Adrenal gland (tissue), 19 donors: ENCODE measurements at places on chromosomes 2 and 18. TPM values are rescaled to one million over a fixed set of nuclear protein-coding genes. Genes with fewer than 3 reads are reported as not detected.

Gene DAW1
- polyA plus RNA-seq = not detected

DNA sequence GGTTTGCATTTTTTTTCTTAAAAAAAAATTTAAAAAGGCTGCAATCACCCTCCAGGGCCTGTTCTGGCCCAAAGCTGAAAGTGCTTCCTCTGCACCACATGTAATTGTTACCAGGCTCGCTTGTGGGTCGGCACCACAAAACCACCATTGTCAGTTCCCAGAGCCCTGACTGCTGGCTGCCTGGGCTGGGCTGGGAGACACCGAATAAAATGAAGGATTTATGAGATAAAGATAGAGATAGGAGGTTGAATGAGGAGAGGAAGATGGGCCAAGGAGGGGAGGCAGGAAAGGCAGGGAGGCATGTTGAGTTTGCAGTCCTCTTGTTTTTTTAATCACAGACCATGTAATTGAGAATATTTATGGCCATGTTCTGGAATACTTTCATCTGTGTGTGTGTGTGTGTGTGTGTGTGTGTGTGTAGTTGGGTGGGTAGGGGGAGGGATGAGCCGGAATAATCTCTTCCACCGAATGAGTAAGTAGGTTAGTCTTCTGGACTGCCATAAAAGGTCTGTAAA lies 14.7 kb downstream of the NRP2 start:
- H3K36me3 ChIP-seq = peaks cover 9% of the 10 kb centered on the region
- no peaks in the 10 kb centered on the region for H3K27me3 ChIP-seq
- no peak overlapping the region for H3K4me3 ChIP-seq
- peak overlapping the region; percentile 96 for H3K27ac ChIP-seq
- H3K4me1 ChIP-seq = peaks cover 59% of the 10 kb centered on the region

GRCh38 chr2:147150241-147150635 lies 694.6 kb upstream of the ACVR2A start:
- no peaks in the 10 kb centered on the region for H3K27me3 ChIP-seq
- DNase-seq = no peak
- no peak overlapping the region for H3K27ac ChIP-seq
- H3K36me3 ChIP-seq = no peaks in the 10 kb centered on the region
- no peak overlapping the region for H3K4me3 ChIP-seq
- H3K4me1 ChIP-seq = no peaks in the 10 kb centered on the region

DNA sequence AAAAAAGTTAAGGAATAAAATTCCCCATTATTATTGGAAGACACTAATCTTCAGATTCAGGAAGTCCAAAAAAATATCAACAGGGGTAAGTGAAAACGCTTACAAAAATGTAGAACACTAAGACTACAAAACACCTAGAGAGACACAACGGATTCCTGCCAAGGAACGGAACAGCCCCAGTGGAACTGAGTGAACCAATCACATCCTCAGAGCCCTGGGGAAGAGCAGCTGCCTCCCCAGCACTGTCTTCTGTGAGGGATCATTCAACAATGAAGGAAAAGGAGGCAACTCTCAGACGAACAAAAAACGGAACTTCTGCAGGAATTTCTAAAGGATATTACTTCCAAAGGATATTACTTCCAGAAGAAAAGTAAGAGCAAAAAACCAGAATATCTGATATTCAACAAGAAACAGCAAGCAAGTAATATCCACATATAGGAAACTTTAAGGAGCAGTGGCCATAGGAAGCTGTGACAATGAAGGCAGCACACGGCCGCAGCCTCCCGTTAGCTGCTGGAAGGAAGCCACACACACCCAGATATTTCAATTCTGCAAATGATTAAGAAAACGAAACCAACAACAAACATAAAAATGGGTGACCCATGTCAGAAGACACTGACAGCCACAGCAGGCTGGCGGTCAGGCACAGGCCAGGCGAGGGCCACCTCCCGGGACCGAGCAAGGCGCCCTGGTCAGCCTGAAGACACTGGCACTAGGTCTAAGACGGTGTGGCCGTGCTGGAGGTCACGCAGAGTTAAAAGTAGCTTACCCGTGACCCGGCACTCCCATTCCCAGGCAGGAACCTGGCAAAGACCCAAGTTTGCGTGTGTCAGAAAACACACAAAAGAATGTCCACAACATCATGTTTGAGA lies 81.8 kb downstream of the HDAC4 start:
- DNase-seq = peak; percentile 80
- H3K27me3 ChIP-seq = no peaks in the 10 kb centered on the region
- H3K27ac ChIP-seq = peak overlapping the region; percentile 88
- H3K4me3 ChIP-seq = peak overlapping the region; percentile 43

DNA sequence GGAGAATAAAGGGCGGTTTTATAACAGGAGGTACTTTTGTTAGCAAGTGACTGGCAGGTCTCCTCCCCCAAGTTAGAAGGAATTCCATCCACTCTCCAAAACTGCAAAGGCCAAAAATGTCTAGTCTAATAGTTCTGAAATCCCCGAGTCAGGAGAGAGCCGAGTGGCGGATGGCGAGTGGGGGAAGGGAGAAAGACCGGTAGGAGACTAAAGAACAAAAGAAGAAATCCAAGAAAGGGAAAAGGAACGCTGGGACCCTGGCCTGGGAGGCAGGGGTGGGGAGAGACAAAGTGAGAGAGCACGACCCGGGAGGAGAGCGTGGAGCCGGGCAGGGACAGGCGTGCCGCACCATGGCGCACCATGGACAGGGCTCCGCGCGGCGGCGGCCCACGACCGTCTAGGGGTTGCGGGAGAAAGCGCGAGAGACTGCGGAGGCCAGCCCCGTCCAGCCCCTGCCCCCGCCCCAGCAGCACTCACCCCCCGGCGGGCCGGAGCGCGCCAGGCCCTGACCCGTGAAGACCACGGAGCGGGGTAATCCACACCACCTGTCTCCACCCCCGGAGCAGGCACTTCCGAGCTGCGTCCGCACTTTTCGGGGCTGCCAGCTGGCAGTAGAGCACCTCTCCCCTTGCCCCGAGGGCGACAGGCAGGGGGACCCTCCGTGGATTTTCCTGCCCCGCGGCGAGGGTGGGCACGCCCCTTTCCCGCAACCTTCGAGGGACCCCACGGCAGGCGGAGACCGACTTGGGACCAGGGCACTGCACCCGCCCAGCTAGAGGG lies 1.6 kb downstream of the CDH2 start:
- H3K27ac ChIP-seq = peak overlapping the region; percentile 30
- DNase-seq = peak; percentile 61
- peak overlapping the region; percentile 63 for H3K4me3 ChIP-seq
- H3K36me3 ChIP-seq = no peaks in the 10 kb centered on the region
- H3K27me3 ChIP-seq = no peaks in the 10 kb centered on the region
- H3K4me1 ChIP-seq = peaks cover 20% of the 10 kb centered on the region

- DNase-seq = no peak
- no peaks in the 10 kb centered on the region for H3K27me3 ChIP-seq
- no peaks in the 10 kb centered on the region for H3K36me3 ChIP-seq
- H3K4me1 ChIP-seq = no peaks in the 10 kb centered on the region
- no peak overlapping the region for H3K27ac ChIP-seq
Measured at GRCh38 chr18:10262566-10262965, 191.9 kb upstream of the APCDD1 start.

GRCh38 chr2:66698091-66698490 lies 263.2 kb downstream of the MEIS1 start:
- DNase-seq = no peak
- H3K27me3 ChIP-seq = no peaks in the 10 kb centered on the region
- H3K4me3 ChIP-seq = no peak overlapping the region
- H3K27ac ChIP-seq = peak overlapping the region; percentile 48

- peaks cover 1% of the 10 kb centered on the region for H3K4me1 ChIP-seq
- H3K27ac ChIP-seq = no peak overlapping the region
- H3K36me3 ChIP-seq = no peaks in the 10 kb centered on the region
- no peaks in the 10 kb centered on the region for H3K27me3 ChIP-seq
- no peak for DNase-seq
Measured at GRCh38 chr2:200352636-200353035, 46.1 kb downstream of the SPATS2L start.

DNA sequence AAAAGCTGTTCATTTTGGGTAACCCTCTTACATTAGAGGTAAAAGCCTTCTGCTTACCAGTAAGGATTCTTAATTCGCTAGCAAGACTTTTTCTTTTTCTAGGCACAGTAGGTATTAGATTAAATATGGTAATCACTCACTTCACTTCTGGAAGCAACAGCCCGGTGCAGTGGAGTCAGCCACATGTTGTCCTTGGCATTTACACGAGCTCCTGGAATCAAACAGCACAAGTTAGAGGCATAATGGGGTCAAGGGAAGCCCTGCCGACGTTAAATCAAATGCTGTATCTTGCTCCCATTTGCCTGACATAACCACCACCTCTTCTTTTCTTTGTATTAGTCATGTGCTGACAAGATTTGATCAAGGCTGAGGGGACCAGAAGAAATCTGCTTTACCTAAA lies 174.1 kb downstream of the ANKRD44 start:
- H3K4me1 ChIP-seq = peaks cover 32% of the 10 kb centered on the region
- no peaks in the 10 kb centered on the region for H3K36me3 ChIP-seq
- H3K27ac ChIP-seq = peak overlapping the region; percentile 75
- H3K27me3 ChIP-seq = no peaks in the 10 kb centered on the region

GRCh38 chr2:146031158-146031557 lies 1511.2 kb upstream of the ZEB2 start:
- no peak overlapping the region for H3K27ac ChIP-seq
- no peaks in the 10 kb centered on the region for H3K27me3 ChIP-seq
- no peak for DNase-seq

Gene CCDC150
- polyA plus RNA-seq = 1.4 TPM

- H3K27me3 ChIP-seq = no peaks in the 10 kb centered on the region
- no peak overlapping the region for H3K4me3 ChIP-seq
- DNase-seq = no peak
- no peaks in the 10 kb centered on the region for H3K36me3 ChIP-seq
- no peak overlapping the region for H3K27ac ChIP-seq
Measured at GRCh38 chr2:107738266-107738665, 88.4 kb upstream of the RGPD4 start.

- H3K27ac ChIP-seq = no peak overlapping the region
- no peak for DNase-seq
- no peak overlapping the region for H3K4me3 ChIP-seq
- H3K27me3 ChIP-seq = no peaks in the 10 kb centered on the region
- H3K4me1 ChIP-seq = peaks cover 15% of the 10 kb centered on the region
Measured at GRCh38 chr2:67393237-67393636, 3.9 kb upstream of the ETAA1 start.

GRCh38 chr2:48070415-48070814 lies 164.1 kb upstream of the FBXO11 start:
- no peak for DNase-seq
- H3K27ac ChIP-seq = no peak overlapping the region
- H3K4me1 ChIP-seq = no peaks in the 10 kb centered on the region
- no peaks in the 10 kb centered on the region for H3K27me3 ChIP-seq

DNA sequence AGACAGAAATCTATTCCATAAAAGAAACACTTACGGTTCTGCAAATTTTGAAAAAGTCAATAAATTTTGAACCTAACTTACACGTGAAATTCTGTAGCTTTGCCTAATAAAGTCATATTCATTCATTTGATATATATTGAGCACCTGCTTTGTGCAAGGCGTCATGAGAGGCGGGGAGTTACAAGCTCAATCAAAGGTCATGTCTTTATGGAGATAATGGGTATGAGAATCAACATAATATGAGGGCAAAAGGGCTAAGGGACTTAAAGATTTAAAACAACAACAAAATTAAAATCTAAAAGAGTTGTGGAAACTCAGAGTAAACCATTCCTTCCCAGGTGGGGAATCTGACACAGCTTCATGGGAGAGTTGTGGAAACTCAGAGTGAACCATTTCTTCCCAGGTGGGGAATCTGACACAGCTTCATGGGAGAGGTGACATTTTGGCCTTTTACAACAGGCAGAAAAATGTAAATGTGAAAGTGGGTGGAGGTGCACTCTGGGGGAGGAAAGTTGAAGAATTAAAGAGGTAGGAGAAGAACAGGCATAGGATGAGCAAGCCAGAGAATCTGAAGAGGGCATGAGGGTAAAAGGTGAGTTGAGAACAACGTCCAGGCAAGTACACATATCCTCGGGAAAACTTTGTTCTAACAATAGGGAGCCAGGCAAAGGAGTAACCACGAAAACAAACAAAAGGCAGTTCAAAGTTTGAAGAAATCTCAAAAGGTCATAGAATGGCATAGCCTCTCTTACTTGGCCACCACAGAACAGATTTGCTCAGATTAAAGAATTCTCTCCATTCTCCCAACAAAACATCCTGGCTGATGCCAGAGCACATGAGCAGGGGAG lies 49.5 kb upstream of the CD226 start:
- no peaks in the 10 kb centered on the region for H3K4me1 ChIP-seq
- DNase-seq = no peak
- H3K36me3 ChIP-seq = no peaks in the 10 kb centered on the region
- no peak overlapping the region for H3K4me3 ChIP-seq

DNA sequence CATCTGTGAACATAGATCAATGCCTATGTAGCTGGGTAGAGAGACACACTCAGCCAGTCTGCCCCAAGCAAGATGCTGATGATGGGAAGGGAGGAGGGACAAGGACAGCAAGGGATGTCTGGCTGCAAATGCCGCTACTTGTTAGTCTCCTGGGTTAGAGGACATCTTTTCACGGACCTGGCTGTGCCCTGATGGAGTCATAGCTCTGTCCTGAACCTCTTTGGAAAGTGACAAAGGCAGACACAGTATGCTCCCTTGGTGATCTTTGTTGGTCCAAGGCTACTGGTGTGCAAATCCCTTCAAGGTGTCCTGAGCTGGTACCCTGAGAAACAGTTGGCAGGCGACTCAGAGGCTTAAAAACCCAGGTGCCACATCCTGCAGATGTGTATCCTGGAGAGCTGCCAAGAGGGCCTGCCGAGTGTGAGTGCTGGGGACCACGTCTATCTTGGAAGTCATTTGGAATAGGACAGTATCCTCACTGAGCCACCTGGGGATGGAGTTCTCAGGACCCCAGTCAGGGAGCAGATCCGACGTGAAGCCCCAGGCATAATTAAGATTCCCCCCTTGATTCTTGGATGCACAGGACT lies 10.8 kb downstream of the FOSL2 start:
- peak; percentile 62 for DNase-seq
- H3K27me3 ChIP-seq = no peaks in the 10 kb centered on the region
- H3K4me1 ChIP-seq = peaks cover 97% of the 10 kb centered on the region
- H3K27ac ChIP-seq = peak overlapping the region; percentile 100
- no peak overlapping the region for H3K4me3 ChIP-seq
- H3K36me3 ChIP-seq = peaks cover 78% of the 10 kb centered on the region
